ENCODE measurements at places on chromosomes 7 and 10.

DNA sequence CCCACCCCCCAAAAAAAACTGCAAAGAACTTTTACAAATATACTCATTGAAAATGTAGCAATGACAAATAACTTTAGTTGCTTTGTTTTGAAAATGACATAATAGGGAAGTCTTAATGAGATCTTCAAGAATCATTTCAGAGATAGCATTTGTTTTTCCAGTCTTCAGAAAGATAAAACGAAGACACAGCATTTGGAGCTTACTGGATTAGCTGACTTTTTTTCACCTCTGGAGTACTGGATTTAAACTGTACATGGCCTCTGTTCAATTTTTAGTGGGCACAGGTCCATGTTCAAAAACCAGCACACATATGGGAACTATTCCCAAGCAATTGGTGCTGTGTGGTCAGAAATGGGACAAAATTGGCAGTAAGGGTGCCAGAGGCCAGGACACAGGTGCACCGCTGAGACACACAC lies 3.9 kb downstream of the RAB11FIP2 start:
- no peak for DNase-seq

DNA sequence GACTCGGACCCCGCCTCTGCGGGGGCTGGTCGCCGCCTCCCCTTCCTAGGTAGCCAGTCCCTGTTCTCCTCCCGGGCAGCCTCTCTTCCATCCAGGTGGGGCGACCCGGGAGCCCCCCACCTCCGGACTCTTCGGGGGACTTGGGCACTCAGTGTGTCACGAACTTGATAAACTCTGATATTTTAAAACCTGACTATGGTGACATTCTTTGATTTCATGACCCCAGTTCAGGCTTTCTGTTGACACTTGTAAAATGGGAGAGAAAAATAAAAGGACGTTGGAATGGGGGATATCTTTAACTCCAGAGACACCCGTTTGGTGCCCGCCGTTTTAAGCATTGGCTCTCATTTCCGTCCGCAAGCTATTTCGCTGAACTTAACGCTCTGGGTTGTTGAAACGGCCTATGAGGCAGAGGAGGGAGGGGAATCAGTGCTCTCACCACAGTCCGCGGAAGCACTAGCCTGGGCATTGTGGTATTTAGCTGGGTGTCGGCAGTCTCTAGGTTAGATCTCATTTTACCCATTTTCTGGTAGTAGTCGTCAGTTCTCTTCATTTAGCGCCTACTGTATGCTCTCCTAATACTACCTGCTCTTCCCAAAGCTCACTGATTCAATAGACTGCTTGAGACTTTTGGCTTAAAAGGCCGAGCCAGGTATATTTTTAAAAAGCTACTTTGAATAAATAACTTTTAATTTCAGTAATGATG lies 738 bp downstream of the VPS26A start:
- DNase-seq = peak; percentile 44

GRCh38 chr7:97401398-97401797 lies 283.9 kb downstream of the SDHAF3 start:
- no peak for DNase-seq

GRCh38 chr7:106731187-106731586 lies 70.2 kb upstream of the CCDC71L start:
- DNase-seq = no peak

DNA sequence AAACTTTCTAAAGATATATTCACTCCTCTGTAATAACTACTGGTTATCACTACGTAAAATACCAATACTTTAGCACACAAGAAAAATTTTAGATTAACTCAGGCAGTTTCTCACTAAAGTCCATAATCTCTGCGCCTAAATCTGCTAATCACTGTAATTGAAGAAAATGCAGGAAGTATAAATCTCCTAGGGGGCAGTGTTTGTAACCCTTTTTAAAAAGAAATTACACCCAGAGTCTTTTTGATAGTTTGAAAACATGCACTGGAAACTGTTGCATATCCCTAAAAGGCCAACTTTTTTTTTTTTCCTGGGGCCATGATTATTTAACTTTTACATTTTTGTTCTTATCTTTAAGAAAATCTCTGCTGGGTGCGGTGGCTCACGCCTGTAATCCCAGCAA lies 209.6 kb downstream of the KIAA1217 start:
- DNase-seq = no peak

GRCh38 chr10:33113466-33113865 lies 155.4 kb upstream of the ITGB1 start:
- DNase-seq = no peak

DNA sequence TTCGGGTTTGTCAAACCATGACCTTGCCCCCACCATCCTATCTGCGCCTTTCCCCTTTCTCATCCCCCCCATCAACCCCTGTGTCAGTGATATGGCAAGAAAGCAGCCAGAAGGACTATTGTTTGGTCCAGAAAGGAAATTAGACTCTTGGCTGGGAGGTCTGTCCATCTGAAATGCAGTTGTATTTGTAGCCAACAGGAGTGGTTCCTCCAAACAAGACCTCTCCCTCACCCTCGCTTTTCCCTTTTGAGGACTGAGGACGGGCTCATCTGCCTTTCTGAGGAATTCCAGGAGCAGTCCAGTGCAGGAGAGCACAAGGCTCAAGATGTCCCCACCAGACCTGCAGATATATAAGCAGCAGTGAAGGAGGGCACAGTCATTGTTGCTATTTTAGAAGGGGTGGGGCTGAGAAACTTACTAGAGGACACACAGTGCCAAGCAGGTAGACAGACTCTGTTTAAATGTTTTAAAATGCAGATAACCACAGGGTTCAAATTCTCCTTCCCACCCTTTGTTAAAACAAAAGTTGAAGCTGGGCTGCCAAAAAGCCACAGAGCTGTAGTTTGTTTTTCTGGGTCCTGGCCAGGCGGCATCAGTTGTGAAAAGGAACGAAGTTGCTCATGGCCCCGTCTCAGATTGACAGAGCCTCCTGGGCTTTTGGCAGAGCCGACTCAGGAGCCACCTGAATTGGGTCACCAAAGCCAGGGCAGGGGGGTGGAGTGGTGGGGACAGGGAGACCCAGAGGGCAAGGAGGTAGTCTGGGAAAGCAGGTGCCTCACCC lies 37.3 kb downstream of the CYP17A1 start:
- DNase-seq = no peak

All from SK-MEL-5 (cell line).